ENCODE measurements at places on chromosomes 13 and 19.

- no peak for DNase-seq
These were observed 29.1 kb downstream of the MYO9B start for GRCh38 chr19:17104679-17105078.

GRCh38 chr19:17614476-17614875 lies 59.0 kb downstream of the COLGALT1 start:
- no peak for DNase-seq

DNA sequence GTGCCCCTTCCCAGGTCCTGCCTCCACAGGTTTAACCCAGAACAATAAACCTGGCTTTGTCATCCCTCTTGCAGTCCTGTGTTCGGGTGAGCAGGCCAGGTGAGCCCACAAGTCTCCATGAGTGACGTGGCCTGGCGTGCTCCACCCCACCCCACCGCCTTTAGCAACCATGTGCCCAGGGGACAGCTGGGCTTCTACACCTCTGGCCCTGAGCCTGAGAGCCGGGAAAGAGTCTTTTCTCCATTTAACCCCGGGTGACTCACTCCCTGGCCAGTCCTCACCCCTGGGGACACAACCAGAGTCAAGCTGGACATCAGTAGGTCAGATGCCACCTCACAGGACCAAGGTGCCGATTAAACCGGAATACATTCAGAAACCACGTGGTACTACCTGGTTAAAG lies 4.1 kb downstream of the C19orf53 start:
- no peak for DNase-seq

DNA sequence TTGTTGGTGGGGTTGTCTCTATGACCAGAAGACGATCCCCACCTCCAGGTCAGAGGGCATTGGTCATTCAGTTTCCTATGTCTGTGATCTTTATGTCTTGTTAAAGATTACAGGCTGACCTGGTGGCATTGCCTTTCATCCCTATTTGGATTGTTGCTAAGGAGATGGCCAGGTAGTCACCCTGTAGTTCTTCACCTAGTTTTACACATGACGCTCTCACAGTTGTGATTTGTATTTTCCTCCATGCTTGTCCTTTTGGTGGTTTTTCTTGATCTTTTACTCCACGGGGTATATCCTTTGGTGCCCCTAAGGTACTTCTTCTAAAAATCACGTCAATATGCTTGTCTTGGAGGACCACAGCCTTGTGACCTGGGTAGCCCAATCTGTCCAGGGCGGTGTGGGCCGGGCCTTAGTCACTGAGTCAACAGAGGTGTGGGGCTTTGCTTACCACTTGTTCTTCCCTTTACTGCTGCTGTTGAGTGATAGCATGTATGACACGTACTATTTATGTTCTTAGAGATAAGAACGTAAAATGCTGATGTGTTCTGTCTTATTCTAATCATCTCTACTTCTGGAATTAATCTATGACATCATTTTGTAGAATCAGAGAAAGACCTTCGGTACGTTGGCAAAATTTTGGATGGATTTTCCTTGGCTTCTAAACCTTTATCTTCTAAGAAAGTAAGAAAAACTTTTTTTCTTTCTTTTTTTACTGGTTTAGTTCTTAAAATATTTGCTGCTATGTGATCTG lies 20.1 kb downstream of the GPATCH1 start:
- DNase-seq: no peak

DNA sequence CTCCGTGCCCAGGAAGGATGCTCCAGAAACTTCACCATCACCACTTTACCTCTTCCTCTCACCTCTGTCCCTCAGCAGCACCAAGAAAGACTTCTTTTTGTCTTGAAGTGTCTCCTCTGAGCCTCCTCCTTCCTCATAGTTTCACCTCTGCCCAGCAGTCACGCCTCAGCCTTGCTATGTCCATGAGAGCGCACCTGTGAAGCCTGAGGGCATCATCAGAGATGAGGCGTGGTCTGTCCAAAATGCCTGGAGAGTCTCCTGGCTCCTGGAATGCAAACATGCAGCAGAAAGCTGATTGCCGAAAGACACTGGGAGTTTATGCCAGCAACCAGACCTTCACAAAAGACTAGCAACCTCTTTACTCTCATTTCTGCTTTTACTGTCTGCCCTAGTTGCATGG lies 336.6 kb downstream of the TEX29 start:
- no peak for DNase-seq

- no peak for DNase-seq
These were observed 19.3 kb upstream of the TCF3 start for GRCh38 chr19:1671716-1672037.

GRCh38 chr13:70080012-70080411 lies 27.6 kb upstream of the ATXN8OS start:
- DNase-seq: no peak

- no peak for DNase-seq
These were observed 266.1 kb downstream of the LHFPL6 start for GRCh38 chr13:39336937-39337336.

- no peak for DNase-seq
These were observed 38.3 kb downstream of the AP1M1 start for GRCh38 chr19:16235811-16236652.

- DNase-seq: no peak
These were observed 575.8 kb upstream of the KLF12 start for GRCh38 chr13:74710006-74710405.

DNA sequence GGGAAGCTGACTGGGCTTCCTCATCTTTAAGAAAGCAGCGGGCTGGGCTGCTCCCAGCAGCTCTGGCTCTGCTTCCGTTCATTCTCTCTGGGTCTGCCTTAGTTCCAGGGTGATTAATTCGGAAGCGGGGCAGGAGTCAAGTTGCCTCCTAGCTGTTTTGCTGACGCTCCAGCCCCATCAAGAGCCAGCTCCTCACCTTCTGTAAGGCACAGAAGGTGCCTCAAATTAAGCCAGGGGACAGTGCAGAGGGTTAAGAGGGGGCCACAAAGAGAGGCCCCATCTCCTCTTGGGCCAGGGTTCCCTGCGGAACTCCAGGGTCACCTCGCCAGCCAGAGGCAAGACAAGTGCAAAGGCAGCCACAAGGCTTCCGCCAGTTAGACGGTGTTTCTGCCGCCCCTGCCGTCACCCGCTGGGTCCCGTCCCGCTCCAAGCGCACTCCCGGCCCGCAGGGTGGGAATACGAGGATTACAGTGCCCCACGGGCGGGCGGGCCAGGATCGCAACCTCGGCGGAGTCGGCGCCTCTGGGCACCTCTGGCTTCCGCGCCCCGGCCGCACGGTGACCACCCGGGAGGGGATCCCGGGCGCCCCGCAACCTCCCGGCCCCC lies 508 bp downstream of the SLC15A1 start:
- DNase-seq: peak; percentile 25

- DNase-seq: no peak
These were observed 36.3 kb downstream of the ARHGEF18 start for GRCh38 chr19:7385062-7385461.

- DNase-seq: no peak
These were observed 345.0 kb upstream of the SPRY2 start for GRCh38 chr13:80685942-80686341.

GRCh38 chr13:52348071-52348470 lies 57.9 kb downstream of the THSD1 start:
- DNase-seq: peak; percentile 81

GRCh38 chr19:13181747-13182388 lies 31.7 kb downstream of the IER2 start:
- DNase-seq: no peak

DNA sequence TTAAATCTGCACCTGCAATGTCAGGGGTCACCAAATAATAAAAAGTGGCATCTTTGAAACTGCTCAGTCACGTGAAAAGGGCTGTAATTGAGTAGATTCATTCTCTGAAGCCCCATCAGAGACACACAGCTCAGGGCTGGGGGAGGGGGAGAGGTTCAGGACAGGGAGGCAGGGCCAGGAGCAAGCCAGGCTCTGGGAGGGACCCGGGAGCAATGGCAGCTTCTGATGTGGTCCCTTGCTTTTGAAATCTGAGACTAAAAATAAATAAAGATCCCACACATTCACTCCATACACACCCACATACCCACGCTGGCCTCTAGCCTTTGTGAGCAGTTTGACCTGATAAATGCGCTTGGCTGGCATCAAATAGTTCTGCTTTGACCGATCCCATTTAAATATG lies 32.8 kb downstream of the GSX1 start:
- no peak for DNase-seq

DNA sequence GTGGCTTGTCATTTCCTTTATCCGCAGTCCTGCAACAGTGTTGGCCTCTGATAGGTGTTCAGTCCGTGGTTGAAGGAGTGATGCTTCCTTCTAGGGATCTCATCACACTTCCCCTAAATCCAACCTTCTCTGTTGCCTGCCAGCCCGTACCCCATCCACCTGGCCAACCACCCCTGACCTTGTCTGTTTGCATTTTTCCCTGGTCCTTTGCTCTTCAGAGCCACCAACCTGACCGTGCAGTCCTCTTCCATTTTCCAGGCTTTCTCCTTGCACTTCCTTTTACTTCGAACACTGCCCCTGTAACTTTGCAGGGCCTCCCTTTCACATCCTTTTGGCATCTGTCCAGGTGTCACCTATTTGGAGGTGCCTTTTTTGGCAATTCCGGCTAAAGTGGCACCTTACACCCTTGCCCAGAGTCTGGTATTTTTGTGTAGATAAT lies 696 bp downstream of the ZNF460 start:
- no peak for DNase-seq

GRCh38 chr13:108940121-108940520 lies 310.7 kb downstream of the MYO16 start:
- no peak for DNase-seq

GRCh38 chr19:18901491-18901890 lies 5.5 kb upstream of the CERS1 start:
- no peak for DNase-seq

GRCh38 chr19:35257113-35257461 lies 8.3 kb downstream of the LSR start:
- no peak for DNase-seq

DNA sequence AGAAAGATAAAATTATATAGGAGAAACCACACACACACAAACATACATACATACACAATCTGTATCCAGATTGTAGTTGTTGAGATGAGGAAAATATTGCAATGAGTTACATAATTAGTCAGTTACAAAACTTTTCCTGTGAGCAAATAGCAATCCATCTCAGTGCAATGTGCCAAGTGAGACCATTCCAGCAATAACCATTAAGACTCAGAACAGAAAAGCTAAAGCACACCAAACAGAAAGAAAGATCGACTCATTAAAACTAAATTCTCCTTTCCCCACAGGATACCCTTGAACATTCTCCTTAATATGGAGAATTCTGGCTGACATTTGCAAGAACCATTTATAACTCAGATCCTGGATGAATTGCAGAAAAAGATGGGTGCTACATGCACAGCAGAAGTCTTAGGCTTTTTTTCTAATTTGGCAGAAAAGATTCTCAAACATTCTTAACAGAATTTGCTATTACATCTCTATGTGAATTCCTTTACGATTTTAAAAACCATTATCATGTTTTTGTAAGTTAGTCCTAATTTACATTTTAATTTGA lies 1341.2 kb upstream of the SPRY2 start:
- DNase-seq: no peak

- DNase-seq: no peak
These were observed 15.8 kb downstream of the TECR start for GRCh38 chr19:14544977-14545715.

GRCh38 chr13:98970330-98970729 lies 7.5 kb downstream of the DOCK9 start:
- no peak for DNase-seq

GRCh38 chr13:23506807-23507291 lies 63.4 kb upstream of the TNFRSF19 start:
- DNase-seq: peak; percentile 21

DNA sequence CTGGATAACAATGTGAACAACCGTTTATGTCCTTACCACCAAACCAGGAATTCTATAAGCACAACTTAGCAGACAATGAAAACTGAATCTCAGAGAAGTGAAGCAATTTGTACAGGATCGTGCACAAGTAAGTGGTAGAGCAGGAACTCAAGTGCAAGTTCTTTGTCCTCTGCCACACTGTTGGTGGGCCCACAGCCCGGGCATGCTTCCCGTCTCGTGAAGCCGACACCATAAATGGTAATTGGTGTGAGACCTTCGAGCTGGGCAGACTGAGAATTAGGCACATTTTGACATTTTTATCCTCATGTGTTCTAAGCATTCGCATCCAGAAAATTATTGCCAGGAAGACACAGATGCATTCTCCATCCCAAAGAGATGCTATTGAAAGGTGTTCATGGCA lies 27.9 kb upstream of the FLT1 start:
- DNase-seq: no peak

GRCh38 chr13:110942248-110942981 lies 27.5 kb upstream of the ANKRD10 start:
- DNase-seq: no peak

- DNase-seq: no peak
These were observed 2.7 kb downstream of the LSR start for GRCh38 chr19:35251456-35251855.

- DNase-seq: no peak
These were observed at the start of gene RASGRP4 for GRCh38 chr19:38425810-38426466. TSS of gene RASGRP4 (minus strand) at chr19:38426219. CDS start at chr19:38426091, 128 bp downstream.

GRCh38 chr19:56273563-56274117 lies 1.1 kb downstream of the EDDM13 start:
- DNase-seq: no peak

- DNase-seq: peak; percentile 4
These were observed 120.8 kb upstream of the ZNF507 start for GRCh38 chr19:32224371-32225244.

- DNase-seq: no peak
These were observed 123.7 kb upstream of the MRI1 start for GRCh38 chr19:13640611-13641010.

DNA sequence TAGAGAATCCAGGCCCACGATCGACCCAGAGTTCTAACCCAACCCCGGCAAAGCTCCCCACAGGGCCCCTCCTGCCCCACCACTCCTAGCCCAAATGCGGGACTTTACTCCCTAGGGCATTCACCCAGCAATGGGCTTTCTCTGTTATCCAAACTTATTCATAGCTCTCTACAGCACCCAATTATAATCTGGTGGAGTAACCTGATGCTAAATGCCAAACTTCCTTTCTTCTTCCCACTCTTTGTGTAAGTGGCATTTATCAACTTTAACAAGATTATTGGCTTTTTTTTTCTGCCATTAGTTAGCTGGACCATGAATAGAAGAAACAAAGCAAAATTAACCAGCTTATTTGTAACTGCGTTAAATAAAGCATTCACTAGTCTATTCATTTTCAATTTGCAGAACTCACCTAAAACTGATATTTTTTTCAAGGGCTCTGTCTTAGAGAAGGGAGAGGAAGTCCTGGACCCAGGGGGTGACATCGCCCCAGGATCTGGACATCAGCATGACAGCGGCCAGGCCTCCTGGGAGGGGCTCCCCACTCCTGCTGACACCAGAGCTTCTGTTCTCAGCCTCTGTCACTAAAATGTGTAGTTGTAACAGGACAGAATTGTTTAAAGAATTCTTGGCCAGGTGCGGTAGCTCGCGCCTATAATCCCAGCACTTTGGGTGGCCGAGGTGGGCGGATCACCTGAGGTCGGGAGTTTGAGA lies 1.5 kb downstream of the FAM124A start:
- no peak for DNase-seq

GRCh38 chr13:40664350-40665125 lies 1.9 kb downstream of the FOXO1 start:
- no peak for DNase-seq

DNA sequence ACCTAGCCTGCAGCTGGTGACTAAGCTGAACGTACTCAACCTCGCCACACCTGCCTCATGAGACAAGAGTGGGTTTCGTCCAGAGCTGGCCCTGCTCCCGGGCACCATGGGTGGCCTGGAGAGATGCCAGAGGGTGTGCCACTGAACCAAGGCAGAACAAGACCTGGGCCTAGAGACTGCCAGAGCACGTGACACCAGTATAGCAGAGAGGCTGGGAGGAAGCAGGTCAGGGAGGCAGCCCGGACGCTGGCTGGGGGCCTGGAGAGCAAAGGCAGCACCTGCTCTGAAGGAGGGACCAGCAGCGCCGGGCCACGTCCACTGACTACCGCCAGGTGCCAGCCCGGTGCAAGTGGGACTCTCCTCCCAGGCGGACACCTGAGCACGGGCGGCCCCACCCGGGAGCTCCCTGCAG lies 7.3 kb upstream of the C13orf46 start:
- DNase-seq: no peak

Data from stromal cell of bone marrow (primary cell).